ENCODE measurements at places on chromosomes 3 and 15. TPM values are rescaled to one million over a fixed set of nuclear protein-coding genes. Genes with fewer than 3 reads are reported as not detected.

- DNase-seq = no peak
These were observed 37.6 kb downstream of the SCN5A start for GRCh38 chr3:38611866-38612265.

The FAM81A gene
- 10.1 TPM for total RNA-seq

GRCh38 chr3:183341545-183342288 is 86.7 kb downstream of the MCF2L2 start:
- DNase-seq = no peak

GRCh38 chr3:46312991-46313390 is 40.9 kb upstream of the CCR2 start:
- DNase-seq = no peak
